ENCODE measurements at places on chromosomes 12 and 14.

DNA sequence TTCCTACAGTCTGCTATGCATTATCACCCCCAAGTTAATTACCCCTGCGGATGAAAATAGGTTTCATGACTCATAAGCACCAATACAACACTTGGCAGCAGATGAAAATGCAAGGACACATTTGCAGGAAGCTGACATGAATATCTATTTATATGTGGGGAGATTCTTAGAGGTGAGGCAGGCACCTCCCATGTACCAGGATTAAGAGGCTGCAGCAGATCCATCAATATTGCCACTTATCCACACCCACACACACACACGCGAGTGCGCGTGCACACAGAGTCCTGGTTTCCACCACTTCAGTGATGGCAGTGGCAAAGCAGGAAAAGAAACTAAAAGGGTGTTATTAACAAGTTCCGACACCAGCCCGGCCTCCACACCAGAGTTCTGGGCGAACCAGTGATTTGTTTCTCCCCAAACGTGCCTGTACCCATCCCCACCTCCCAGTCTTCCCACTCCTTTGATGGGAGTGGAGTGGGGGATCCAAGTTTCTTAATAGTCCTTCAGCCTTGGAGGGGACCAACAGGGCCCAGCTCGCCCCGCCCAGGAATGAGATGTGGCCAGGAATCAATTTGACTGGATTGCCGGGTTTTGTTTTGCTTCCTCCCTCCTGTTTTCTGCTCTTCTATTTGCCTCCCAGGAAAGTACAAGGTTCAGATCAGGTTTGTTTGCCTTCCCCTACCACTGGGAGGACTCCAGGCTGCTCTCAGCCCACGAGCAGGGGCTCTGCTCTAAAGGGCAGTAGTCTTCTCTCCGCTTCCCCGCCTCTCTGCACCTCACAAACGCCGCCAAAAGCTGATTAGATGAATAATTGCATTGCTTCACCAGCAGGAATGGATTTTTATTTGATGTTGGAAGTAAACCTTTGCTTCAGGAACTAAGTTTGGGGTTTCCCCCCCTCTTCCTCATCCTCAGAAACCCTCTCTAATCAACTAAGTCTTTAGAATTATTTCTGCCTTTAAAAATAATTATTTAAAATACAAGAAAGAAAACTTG lies 5.2 kb downstream of the IRF2BPL start:
- no peak for DNase-seq

DNA sequence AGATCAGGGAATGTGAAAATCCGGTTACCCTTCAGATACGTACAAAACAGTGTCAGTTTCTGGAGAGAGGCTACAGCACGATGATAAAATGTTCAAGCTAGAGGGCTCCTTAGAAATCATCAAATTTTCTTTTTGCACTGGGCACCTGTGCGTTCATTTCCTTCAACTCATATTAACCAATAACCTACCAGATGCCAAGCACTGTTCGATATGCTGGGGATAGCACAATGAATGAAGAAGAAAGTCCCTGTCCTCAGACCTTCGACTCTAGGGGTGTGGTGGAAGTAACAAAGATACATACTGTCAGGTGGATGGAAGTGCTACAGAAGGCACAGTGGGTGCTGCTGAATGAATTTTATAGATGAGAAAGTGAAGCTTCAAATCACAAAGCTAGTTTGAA lies 172.3 kb downstream of the FOXN3 start:
- DNase-seq: no peak

- DNase-seq: no peak
Measured at GRCh38 chr14:29668201-29668600, 259.4 kb downstream of the PRKD1 start.

GRCh38 chr12:19712041-19712440 lies 272.7 kb downstream of the AEBP2 start:
- no peak for DNase-seq

DNA sequence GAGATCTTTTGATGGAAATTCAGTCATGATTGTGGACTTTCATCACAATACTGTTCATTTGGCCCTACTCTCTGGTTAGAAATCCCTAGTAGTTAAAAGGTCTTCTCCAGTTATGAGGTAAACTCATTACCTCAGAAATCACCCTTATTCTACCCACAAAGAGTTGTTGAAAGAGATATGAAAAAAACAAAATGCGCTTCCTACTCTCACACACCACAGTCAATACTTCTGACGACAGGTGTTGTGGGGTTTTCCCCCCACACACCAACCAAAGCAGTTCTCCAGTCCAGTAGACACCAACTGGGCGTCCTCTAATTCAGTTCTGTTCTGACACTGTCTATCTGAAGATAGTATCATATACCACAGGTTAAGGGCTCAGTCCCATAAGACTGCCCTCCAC lies 54.9 kb downstream of the TRMT5 start:
- no peak for DNase-seq

GRCh38 chr12:61514016-61514415 lies 746.2 kb upstream of the USP15 start:
- no peak for DNase-seq

DNA sequence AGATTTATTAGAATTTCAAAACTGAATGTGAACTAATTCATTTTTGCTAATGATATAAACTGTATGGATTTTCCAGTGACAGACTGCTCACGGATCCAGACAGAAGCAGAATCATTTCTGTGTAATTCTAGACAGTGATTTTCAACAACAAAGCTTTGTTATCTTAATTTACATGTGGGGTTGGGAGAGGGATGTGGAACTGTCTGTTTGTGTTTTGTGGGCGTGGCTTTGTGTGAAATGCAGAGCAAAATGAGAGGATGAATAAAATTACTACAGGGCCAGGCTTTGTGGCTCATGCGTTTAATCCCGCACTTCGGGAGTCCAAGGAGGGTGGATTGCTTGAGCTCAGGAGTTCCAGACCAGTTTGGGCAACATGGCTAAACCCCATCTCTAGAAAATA lies 834.7 kb downstream of the GALC start:
- DNase-seq: no peak

GRCh38 chr12:92142251-92142926 lies 3.3 kb downstream of the BTG1 start:
- no peak for DNase-seq

GRCh38 chr14:37678916-37679315 lies 83.5 kb downstream of the TTC6 start:
- no peak for DNase-seq

GRCh38 chr14:30872602-30873001 lies 1.8 kb upstream of the COCH start:
- DNase-seq: no peak

DNA sequence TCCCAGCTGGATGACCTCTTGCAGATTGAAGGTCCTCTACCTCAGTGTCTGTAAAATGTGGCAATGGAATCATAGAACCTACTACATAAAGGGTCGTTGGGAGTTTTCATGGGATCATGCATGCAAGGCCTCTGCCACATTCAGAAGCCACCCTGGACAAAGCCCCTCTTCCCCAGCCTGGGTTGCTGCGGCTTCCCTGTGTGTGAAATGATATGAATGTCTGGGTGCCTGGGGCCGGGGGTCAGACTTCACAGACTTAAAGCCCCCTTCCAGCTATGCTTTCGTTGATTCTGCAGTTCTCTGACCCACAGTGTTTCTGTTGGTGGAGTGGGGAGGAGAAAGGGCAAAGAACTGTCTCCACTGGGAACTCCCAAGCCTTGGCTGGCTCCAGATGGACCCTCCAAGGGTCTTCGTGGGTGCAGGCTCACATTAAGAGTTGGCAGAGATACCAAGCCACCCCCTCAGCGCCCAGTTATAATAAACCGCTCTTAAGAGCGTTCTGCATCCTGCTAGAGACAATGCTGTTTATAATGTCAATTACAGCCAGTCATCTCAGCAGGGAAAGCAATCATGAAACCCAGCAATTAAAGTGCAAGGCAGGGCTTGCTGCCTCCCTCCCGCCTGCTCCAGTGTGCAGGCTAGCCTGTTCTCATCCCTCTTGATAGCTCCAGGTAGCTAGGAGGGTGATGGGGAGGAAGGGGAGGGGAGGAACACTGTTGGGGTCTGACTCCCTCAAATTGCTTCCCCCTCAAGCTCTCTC lies 210.9 kb upstream of the FKBP4 start:
- no peak for DNase-seq

GRCh38 chr14:30855345-30856037 lies 18.9 kb upstream of the COCH start:
- DNase-seq: no peak

GRCh38 chr12:109016016-109016415 lies 4.9 kb downstream of the SVOP start:
- no peak for DNase-seq

GRCh38 chr14:94827711-94828447 lies 58.0 kb upstream of the GSC start:
- no peak for DNase-seq

DNA sequence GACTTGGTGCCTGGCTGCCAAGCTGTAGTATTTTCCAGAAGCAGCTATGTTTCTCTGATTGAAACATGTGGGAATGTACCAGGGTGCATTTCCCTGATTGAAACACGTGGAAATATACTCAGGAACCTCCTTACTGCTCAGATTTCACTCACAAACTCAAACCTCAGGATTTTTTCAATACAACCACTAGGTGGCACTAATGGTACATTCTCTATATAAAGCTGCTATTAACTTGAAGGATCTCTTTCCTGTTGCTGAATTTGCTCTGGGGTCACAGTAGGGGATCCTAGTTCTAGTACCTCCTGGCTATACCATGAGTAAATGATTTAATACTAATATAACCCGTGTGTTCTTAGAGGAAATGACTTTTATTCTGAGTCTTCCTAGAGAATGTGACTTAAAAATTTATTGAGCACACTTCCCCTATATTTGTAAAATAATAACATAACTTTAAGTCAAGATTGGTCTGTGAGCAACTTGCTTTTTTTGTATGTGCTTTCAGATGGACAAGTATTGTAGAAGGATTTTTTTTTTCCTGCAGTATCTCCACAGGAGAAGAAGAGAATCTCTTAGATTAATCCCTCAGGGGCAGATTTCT lies 173.8 kb upstream of the MIS18BP1 start:
- peak; percentile 70 for DNase-seq

GRCh38 chr12:128986957-128987356 lies 133.7 kb downstream of the GLT1D1 start:
- DNase-seq: no peak

DNA sequence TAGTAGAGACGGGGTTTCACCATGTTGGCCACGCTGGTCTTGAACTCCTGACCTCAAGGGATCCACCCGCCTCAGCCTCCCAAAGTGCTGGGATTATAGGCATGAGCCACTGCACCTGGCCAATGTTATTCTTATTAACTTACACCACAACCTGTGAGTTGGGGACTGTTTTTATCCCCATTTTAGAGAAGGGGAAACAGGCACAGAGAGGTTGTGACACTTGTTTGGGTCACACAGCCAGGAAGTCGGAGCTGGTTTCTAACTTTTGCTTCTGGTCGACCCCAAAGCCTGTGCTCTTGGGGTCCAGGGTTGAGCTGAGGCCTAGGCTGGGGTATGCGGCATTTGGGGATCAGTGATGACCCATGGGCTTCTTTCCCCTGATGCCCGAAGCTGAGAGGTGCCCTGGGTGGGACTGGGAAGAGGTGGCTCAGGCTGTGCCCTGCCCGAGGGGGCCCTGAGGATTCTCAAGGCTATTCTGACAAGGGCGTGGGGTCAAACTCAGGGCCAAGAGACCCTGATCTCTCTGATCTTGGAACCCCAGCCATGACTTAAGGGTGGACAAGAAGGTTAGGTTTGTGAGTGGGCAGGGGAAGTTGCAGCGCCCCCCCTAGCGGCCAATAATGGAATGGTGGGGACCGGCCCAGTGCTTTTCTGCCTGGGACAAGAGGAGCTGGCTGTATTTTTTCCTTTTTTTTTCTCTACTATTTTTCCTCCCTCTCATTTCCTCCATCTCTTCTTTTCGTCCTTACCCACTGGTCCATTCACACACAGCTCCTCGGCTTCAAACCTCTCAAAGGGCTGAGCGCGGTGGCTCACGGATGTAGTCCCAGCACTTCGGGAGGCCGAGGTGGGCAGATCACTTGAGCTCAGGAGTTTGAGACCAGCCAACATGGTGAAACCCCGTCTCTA lies 3.0 kb downstream of the SDSL start:
- DNase-seq: peak; percentile 20

DNA sequence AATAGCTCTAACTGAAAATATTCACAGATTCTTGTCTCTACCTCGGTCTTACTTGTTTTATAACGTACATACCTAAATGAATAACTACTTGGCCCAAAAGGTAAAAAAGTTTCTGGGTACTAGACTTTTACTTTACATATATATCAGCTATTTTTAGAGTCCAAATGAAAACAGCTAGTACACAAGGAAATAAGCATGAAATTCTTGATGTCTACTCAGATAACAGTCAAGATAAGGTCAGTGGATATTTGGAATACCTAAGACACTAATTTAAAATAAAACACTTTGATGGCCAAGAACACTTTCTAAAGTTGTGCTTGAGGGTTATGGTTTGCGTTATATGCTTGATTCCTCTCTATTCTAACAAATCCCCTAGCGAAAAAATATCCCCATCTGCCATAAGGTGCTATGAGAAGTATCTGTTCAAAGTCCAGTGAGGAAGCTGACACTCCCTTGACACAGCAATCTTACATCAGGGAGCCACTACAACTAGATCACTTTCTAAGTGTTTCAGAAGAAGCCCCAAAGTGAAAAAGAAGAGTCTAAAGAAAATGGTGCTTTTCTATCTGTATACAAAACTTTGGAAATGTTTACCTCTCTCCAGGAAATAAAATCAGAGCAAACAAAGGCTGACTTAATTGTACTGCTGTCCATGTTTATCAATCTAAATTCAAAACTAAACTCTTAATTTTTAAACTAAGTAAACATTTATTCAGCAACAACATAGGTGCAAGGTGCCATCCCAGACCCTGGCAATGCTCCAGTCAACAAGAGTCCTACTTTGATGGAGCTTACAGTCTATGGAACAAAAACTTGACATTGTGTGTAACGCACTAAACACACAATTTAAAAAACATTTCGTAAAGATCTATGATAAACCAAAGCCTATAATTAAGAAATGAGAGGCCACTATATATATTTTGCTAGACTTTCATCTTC lies 11.7 kb downstream of the PTPN21 start:
- no peak for DNase-seq

DNA sequence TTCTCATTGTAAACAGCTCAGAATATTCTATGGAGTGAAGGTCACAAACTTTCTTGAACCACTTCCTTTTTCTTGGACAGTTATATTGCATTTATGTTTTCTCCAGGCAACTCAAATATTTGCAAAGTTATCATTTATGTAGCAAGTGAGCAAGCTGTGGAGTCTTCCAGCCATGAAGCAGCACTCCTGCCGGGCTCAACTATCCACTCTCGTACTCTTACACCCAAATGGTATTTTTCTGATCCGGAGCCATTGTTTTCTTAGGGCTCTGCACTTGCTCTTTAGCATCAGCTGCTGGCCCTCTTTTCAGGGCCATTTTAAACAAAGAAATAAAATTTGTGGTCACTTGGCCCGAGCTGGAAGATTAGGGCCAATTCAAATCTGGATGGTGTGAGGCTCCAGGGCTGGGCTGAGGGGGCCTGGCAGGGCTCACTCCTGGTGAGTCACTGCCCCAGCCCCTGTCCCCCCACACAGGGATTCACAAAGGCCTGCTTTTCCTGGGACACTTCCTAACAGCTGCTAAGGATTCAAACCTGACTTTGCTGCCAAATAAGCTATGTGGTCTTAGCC lies 19.7 kb downstream of the SYNE3 start:
- no peak for DNase-seq

- DNase-seq: no peak
Measured at GRCh38 chr12:71315328-71315985, 124.1 kb upstream of the LGR5 start.

- DNase-seq: no peak
Measured at GRCh38 chr14:34348592-34348991, 113.4 kb downstream of the SPTSSA start.

GRCh38 chr14:78363008-78363407 lies 192.8 kb downstream of the NRXN3 start:
- no peak for DNase-seq

All from iPS DF 19.7 (cell line).